ENCODE measurements at places on chromosomes 5 and 9. TPM values are rescaled to one million over a fixed set of nuclear protein-coding genes. Genes with fewer than 3 reads are reported as not detected.

- DNase-seq = no peak
These were observed 5.2 kb downstream of the SHROOM1 start for GRCh38 chr5:132825033-132825833.

DNA sequence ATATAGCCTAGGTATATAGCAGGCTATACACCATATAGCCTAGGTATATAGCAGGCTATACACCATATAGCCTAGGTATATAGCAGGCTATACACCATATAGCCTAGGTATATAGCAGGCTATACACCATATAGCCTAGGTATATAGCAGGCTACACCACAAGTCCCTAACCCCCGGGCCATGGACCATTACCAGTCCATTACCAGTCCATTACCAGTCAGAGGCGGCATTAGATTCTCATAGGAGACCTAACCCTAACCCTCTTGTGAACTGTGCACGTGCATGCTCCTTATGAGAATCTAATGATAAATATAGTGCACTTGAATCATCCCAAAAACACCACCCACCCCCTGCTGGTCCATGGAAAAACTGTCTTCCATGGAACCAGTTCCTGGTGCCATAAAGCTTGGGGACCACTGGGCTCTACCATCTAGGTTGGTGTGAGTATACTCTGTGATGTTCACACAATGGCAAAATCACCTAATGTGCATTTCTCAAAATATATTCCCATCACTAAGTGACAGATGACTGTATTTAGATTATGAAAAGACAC is 4.7 kb downstream of the PLIN2 start:
- no peak for DNase-seq

GRCh38 chr9:37971108-37971459 is 67.2 kb upstream of the SLC25A51 start:
- no peak for DNase-seq

DNA sequence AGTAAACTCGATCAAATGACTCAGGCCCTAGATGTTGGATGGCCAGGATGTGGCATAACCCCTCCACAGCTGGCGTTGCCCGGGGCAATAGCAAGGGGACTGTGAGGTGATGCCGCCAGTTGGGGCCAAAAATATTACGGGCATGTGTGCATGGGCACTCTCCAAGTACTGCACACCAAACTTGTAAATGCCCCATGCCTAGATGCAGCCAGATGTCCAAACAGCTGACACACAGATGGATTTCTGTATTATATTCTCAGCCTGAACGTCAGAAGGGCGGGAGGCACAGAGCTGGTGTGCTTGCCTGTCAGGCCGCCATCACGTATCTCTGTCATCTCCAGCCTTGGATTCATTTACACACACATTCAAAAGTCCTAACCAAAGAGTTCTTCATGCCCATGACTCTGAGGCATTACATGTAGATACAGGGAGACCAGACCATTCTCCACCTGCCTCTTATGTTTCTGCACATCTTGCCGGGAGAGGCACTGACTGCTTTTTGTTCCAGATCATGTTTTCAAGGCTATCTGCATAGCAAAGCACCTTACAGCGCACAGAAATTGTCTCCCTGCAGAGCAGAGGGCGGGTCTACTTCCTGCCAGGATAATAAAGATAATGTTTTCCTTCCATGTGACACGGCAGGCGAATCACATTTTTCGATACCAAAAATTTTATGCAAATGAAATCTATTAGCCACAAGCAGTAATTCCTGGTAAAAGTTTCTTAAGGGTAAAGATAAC is 200.9 kb upstream of the ADAMTS16 start:
- no peak for DNase-seq

- DNase-seq = no peak
These were observed 36.8 kb downstream of the HAPLN1 start for GRCh38 chr5:83683836-83684235.

GRCh38 chr5:41083306-41083705 is 12.2 kb upstream of the MROH2B start:
- no peak for DNase-seq

DNA sequence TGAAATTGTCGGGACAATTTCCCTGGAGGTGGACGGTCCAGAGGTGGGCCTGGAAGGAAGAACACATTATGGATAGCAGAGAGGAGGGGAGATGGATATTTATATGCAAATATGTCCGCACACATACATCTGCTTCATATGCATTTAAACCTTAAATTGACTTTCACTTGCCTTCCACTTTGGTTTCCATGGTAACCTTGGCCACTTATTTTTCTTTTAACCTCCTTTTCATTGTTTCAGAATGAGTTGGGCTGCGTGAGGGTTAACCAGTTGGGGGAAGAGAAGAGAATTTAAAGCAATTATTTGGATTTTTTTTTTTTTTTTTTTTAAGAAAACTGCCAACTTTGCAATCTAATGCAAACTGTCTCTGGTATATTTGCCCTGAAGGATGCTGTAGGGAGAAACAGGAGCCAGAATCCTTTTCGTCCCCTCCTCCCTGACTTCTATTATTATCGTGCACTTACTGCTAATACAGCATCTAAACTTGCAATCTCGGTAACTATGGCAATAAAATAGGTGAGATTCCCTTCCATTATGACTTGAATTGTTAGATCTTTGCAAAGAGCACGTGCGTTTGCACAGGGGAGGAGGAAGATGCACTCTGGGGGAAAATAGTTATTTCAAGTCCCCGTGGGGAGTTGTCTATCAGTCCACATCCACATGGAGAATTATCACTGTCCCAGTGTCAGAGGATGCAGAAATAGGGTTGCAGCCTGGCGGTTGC is 35.6 kb downstream of the TLR4 start:
- DNase-seq = no peak

- DNase-seq = no peak
These were observed 59.8 kb downstream of the MARCHF3 start for GRCh38 chr5:126970517-126971017.

DNA sequence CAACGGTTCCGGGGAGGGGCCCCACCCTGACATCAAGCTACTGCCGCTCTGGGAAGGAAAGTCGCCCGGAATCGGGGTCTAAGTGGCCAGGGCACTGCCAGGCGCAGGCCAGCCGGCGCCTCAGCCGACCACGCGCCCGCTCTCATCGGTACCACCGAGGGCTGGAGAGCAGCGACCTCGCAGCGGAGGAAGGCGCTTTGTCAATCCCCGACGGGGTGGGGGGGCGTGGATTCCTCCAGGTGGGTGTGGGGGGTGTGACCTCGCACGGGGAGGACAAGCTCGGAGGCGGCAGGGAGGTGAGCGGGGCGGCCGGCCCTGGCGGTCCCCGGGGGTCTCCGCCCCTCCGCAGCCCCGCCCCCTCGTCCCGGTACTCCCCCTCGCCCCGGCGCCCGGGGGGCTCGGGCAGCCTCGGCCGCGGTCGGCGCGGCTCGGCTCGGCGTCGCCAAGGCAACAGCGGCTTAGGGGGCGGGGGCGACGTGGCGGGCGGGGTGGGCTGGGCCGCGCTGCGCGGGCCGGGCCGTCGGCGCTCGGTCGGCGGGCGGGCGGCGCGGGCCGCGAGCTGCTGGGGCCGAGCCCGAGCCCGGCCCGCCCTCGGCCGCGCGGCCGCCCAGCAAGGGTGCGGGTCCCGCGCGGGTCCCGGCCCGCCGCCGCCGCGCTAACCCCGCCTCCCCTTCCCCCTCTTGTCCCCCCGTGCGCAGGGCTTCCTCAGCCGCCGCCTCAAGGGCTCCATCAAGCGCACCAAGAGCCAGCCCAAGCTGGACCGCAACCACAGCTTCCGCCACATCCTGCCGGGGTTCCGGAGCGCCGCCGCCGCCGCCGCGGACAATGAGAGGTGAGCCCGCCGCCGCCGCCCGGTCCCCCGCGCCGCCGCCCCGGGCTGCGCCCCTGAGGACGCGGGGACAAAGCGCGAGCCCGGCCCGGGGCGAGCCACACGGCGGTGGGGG is 47.5 kb downstream of the DAB2IP start:
- DNase-seq = peak; percentile 72

DNA sequence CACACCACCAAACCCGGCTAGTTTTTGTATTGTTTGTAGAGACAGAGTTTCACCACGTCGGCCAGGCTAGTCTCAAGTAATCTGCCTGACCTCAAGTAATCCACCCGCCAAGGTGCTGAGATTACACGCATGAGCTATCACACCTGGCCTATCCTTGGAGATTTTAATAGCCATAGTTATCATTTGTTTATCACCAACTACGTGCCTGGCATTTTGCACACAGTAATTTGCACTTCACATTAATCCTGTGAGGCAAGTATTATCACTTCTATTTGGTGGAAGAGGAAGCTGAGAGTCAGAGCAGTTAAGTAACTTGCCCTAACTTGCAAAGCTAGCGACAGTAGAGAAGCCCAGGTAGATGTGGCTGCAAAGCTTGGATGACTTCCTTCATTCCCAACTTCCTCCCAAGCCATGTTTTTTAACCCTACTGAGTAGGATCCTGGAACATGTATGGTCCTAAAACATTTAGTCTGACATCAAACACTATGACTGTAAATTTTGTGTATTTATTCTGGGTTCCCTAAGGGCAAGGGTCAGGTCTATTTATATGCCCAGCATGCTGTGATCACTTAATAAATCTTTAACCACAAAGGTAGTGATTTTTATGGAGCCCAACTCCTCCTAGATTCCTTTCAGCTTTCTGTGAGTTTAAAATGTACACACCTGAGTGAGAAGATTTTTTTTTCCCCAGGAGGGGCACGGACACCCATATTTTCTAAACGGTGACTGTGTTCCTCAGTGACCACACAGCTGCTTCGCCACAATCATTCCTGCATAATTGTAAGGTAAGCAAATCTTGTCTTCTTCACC is 100.2 kb upstream of the RAI14 start:
- no peak for DNase-seq

- DNase-seq = no peak
These were observed 4.3 kb downstream of the FYB1 start for GRCh38 chr5:39214912-39215709.

DNA sequence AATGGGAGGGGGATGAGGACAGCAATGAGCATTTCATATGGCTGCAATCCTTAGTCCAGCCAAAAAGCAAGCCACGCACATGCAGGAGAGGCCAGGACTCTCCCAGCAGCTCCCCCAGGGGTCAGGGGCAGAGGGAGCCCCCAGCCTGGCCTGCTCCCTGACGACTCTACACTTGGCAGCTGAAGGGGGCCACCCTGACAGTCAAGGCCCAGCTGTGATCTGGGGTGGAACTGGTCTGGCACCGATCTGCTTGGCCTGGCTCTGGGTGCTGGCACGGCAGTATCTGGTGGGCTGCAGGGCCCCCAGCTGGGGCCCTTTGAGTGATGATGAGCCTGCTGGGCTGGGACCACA is 118.1 kb downstream of the ADAMTS2 start:
- DNase-seq = no peak

GRCh38 chr9:76296561-76297310 is 97.5 kb downstream of the RFK start:
- no peak for DNase-seq

GRCh38 chr5:1955586-1955985 is 72.9 kb upstream of the IRX4 start:
- no peak for DNase-seq

DNA sequence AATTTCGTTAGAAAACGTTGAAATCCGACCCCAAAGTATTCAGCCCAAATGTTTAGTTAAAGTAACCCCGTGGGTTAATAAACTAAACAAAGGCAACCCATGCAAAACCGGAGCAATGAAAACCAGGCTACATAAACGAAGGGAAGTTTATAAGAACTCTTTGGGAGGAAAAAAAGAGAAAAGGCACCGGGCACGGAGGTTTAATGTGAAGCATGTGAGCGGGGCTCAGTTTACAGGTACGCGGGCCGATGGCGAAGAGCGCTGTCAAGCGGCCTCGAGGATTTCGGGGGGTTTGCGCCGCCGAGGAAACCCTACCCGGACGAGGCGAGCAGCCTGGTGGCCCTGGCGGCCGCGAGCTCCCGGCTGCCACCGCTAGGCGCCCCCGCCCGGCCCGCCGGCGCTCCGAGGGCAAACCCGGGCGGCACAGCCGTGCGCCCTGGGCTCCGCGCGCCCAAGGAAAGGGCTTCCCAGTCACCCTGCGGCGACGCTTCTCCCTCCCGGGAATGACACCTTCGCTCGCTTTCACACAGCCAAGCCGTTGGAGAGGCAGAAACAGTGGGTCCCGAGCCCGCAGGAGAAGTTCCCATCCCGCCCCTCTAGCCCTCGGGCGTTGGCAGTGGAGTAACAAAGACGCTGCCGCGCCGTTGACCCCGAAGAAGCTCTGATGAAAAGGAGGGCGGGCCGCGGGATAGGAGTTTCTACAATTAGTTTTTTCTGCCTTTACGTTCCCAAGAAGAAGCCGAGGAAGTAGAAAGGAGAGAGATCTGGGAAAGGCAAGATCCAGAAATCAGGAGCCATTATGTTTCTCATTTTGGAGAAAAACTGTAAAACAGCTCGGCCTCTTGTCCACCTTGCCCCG is 126.0 kb downstream of the TMEM174 start:
- no peak for DNase-seq

DNA sequence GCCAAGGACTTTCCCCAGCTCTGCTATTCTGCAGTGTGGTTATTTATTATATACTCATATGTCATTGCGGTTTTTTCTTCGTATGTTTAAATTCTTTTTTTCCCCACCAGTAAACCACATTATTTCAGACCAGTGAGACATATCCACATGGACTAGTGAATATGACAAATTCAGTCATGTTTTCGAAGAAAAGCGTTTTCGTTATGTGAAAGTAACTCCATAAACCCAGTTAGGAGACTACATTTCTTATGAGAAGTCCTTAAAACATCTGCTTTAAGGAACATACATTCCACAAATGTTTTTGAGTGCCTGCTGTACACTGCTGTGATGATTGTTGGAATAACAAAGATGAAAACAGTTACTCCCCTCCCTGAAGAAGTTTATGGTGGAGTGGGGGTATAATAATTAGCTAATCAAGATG is 591.8 kb upstream of the CLINT1 start:
- DNase-seq = no peak

DNA sequence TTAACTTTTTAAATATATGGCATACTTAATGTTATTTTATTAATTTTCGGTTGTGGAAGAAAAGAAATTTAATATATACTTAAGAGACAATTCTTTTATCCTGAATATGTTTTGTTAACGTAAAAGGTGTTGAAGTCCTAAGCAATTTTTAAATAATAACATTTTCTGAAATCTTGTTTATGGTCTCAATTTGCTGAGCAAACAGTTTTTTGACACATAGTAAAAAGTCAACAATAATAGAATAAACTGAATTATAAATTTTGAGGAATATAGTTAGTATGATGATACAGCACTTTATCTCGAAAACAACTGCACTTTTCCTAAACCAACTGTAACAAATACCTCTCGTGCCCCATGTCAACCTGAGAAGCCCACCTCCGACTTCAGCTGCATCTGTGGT is 229.8 kb upstream of the TARS1 start:
- no peak for DNase-seq

LAMC3 gene
- 2.4 TPM for total RNA-seq

MLANA gene
- total RNA-seq = not detected

ABLIM3 gene
- total RNA-seq = 10.6 TPM

HMMR gene
- 2.9 TPM for total RNA-seq

OTP gene
- total RNA-seq = not detected

PROB1 gene
- under 0.01 TPM for total RNA-seq

PCDHA11 gene
- 29.3 TPM for total RNA-seq

CCNO gene
- total RNA-seq = not detected

CATSPER3 gene
- 0.82 TPM for total RNA-seq

All from frontal cortex (tissue), 4 donors.